ENCODE measurements at places on chromosomes 1 and 21.

DNA sequence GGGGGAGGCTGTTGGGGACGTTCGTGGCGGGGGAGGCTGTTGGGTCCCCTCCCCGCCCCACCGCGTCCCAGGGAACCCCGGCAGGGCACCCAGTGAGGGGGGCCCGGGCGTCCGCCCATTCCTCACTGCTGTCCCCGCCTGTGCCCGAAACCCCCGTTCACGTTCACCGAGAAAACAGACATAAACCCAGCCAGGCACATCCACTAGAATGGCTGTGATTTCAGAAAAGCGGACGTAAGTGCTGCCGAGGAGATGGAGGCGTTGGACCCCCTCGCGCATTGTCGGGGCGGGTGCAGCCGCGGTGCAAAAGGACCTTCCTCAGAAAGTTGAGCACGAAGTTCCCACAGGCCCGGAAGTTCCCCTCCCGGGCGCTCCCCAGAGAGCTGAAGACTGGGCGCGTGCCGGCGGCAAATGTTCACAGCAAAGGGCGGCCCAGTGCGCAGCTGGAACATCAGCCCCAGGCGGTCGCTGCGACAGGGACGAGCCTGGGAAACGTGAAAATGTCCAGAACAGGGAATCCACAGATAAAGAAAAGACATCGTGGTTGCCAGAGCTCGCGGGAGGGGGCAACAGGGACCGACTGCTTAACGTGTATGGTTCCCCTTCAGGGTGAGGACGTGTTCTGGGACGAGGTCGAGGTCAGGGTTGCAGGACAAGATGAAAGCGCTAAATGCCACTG is 18.5 kb upstream of the SAMD11 start:
- no peak for DNase-seq

DNA sequence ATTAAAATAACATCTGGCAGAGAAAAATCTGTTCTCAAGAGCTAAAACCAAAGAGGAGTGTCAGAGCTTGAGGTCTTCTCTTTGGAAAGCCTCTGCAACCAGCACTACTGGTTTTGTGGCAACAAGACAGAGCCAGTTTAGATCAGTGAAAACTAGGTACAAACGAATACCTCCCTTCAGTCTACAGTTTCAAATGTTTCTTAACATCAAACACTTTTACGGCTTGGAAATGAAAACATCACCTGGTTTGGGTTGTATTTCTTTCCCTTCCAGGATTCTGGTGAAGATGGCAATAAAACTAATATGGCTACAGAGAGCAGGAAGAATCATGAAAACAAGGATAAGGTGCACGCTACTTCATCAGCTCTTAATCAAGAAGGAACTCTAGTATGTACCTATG is 339.4 kb upstream of the ESRRG start:
- no peak for DNase-seq

DNA sequence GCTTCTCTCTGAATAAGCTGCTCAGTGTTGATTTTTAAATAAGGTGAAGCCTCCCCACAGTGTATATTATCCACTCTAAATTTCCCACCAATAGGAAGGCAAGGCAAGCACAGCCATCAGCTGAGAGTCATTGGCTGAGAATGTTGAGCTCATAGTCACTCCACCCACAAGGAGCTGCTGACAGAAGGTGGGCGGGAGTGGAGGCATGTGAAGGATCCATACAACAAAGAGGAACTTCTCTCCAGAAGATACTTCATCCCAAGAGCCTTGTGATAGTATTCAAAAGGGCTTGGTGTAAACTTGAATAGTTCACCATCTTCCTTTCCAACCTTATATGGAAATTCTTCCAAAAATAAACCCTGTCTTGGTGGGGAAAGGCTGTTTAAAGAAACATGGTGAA is 42.8 kb downstream of the SAMD13 start:
- no peak for DNase-seq

GRCh38 chr1:208069908-208070307 is 159.0 kb upstream of the CD34 start:
- no peak for DNase-seq

DNA sequence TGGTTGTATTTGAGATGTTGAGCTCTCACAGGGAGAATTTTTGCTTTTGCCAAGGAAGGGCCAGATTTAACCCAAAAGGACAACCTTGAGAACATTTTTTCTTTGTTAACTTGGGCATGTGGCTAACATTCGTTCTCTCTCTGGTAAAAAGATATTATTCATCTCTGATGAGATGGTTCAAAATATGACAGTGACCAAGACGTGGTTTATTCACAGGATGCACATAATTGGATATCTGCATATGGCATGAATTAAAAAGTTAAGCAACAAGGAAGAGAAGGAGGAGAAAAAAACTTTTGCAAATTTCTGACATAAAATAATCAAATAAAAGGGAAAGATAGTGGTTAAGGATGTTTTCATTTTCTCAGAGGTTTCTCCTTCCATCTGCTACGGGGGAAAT is 43.1 kb upstream of the BCL10 start:
- DNase-seq, result no peak

DNA sequence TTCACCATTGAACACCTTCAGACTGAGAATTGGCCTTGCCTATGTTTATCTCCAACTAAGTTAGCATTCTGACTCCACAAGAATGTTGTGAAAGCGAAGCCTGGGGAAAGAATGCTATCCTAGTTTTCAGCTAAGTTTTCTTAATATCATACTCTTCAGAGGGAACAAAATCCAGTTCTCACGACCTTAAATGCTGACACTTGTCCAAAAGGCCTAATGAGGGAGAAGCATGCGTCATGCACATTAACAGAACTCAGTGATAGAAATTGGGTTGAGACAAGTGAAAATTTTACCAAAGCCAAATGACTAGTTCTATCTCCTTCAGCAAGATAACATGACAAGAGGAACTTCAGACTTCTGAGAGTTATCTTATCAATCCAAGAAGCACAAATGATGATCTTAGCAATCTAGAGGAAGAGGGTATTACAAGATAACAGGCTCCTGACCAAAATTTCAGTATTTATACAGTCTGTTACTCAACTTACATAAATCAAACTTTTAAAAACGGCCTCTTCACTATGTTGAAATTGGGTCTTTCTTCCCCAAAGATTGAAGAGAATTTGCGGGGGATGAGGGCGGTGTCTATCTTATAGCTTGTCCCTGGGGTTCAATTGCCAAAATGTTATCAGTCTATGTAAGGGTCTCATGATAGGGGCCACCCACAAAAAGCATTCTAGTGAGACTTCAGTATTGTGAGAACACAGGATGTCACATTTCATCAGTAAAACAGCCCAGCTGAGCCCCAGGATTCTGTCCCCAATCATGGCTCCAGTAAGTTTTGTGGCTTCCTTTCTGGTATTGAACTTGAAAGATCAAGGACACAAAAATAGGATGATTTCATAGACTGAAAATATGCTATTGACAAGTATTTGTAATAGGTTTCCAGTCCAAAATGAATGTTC is 26.5 kb upstream of the SLC45A3 start:
- no peak for DNase-seq

GRCh38 chr1:151720125-151720524 is 1.2 kb upstream of the RIIAD1 start:
- DNase-seq, result no peak

- DNase-seq, result no peak
These were observed 19.0 kb downstream of the BTG2 start for GRCh38 chr1:203324105-203325025.

DNA sequence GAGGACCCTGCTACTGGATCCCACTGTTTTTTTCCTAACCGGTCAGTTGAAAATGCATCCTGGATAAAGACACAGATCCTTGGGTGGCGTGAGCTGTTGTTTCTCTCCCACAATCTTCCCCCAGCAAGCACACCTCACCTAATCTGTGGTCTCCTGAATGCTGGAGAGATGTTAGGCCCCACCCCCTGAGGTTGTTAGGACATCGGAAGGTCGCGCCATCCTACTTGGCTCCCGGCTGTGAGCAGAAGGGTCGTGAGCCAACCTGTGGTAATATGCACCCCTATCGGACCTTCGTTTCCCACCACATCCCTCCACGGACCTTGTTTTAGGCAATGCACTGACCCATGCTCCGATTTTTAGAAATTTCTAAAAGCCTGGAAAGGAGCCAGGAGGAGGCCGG is 89.9 kb upstream of the IPO9 start:
- no peak for DNase-seq

GRCh38 chr1:39181311-39181710 is 23.2 kb upstream of the MACF1 start:
- DNase-seq, result no peak

DNA sequence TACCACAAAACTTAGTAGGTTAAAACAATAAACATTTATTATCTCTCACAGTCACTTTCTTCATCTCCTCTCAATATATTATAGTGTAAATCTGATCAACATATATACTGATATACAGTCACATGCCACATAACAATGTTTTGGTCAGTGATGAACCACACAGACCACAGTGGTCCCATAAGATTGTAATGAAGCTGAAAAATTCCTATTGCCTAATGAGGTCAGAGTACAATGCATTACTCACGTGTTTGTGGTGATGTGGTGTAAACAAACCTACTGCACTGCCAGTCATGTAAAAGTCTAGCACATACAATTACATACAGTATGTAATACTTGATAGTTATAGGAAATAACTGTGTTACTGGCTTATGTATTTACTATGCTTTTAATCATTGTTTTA is 30.1 kb downstream of the OLFML3 start:
- DNase-seq, result no peak

- DNase-seq, result no peak
These were observed 120.5 kb downstream of the LRRC7 start for GRCh38 chr1:69688193-69688592.

GRCh38 chr1:32426489-32427255 is 32.4 kb upstream of the BSDC1 start:
- DNase-seq, result no peak

- DNase-seq, result no peak
These were observed 68.3 kb upstream of the GJB5 start for GRCh38 chr1:34686531-34686930.

DNA sequence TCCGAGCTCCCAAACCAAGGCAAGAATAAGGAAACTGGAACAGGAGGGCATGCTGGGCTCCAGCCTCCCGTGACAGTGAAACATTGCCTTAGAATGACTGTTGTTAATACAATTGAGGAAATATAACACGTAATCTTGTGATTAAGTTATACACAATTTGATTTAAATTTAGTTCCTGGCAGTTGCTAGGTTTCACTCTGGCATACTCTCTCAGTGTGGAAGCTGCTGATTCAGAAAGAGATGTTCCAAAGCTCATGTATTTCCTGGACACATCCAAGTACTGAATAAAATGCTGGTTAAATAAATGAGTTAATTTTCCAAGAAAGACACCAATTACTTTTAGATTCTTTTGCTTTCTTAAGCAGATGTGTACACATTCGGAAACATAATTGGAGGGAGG is 176.1 kb downstream of the GRIK1 start:
- DNase-seq, result no peak

GRCh38 chr1:163381487-163382184 is 59.9 kb downstream of the NUF2 start:
- DNase-seq, result no peak
